ENCODE measurements at places on chromosomes 13 and 19. TPM values are rescaled to one million over a fixed set of nuclear protein-coding genes. Genes with fewer than 3 reads are reported as not detected.

DNA sequence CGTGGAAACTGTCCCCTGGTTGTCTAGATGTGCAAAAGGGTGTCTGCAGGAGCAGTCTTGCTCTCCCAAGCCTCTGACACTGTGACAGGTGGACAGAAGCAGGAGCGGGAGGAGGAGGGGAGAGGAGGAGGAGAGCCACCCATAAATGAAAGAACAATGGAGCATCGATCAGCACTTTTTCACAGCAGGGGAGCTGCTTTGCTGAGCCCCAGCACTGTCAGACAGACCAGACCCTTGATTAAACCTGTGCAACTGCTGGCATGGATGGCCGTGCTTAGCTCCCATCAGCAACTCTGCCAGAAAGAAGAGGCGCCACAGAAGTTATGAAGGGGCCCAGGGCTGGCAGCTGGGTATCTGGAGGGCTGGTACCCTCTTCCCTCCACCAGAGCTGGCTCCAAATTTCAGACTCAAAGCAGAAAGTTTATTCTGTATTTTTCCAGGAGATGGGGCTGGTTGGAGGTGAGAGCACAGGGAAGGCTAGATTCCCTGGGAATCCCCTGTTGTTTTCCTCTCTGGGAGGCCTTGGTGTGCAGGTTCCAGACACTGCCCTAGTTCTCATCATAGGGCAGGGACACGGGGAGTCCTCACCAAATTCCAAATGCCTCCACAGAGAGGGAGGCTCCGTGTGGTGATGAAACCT, 1192.2 kb downstream of the UQCRFS1 start:
- DNase-seq: no peak

DNA sequence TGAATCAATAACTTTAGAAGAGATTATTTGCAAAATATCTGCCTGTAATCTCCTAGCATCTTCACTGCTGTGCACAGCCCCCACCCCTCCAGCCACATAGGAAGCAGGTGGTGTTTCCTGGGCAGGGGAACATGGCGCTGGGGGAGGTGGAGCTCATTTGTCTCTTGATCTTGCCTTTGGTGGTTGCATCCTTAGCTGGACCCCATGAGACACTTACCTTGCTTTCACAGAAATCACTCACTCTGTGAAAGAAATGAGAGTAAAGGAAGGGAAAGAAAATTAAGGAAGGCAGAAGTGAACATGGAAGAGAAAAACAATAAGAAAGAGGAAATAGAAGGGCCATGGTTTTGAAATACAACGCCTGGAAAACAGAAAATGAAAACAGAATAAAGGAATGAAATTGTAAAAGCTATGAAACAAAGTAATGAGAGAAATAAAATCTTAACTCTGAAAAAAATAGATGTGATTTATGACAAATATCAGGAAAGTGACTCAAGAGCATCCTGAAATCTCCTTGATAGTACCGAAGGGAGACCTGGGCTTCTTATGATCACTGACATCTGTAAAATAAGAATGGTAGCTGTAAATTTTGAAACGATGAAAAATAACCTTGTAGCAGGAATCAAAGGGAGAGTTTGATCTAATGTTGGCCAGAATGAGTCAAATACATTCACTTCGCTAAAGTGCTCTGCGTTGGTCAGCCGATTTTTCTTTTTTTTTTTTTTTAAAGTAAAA, 17.2 kb upstream of the RNASEH2B start:
- peak; percentile 59 for DNase-seq

DNA sequence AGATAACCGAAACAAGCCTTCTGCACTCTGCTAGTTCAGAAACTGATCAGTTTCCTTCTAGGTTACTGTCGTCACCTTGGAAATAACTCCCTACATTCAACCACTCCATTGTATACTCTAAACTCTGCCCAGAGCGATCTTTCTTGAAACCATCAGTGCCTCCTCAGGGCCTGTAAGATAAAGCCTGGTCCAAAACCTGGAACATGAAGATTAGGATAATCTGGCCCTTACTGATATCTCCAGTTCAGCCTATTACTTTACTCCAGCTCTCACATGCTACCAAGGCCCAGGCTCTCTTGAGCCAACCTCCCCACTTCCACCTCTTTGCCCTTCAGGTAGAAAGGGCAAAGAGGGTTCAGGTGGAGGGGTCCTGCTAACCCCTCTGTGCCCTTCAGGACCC, 125.3 kb upstream of the RXFP2 start:
- DNase-seq: no peak

GRCh38 chr19:7534531-7535046, 928 bp upstream of the PNPLA6 start:
- DNase-seq: peak; percentile 73

DNA sequence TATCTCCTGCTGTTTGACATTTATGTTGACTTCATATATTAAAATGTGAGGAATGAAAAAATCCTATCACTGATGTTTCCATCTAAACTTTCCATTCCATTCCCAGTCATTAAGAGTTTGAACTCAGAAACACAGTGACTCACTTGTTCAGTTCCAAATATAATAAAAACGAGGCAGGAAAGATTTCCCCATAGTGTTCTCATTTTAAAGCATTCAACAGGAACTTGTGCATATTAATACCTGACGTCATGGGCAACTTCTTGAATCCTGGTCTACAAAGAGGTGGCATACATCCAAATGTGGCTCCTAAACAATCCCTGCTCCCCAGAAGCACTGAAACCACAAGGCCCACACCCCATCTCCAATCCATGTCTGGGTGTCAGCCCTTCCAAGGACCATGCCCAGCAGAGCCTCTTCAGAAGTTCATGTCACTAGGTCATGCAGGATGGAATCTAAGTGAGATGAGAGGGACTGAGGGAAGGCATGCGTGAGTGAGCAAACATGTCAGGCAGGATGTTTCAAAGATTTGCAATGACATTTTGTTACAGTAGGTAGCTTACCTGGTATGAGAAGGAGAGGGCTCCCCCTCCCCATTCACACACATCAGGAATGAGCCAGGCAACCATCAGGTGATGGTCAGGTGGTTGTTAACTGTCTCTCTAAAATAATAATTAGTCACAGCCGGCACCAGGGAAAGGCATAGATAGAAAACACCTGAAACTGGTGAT, 9.4 kb upstream of the ERVV-2 start:
- DNase-seq: no peak

DNA sequence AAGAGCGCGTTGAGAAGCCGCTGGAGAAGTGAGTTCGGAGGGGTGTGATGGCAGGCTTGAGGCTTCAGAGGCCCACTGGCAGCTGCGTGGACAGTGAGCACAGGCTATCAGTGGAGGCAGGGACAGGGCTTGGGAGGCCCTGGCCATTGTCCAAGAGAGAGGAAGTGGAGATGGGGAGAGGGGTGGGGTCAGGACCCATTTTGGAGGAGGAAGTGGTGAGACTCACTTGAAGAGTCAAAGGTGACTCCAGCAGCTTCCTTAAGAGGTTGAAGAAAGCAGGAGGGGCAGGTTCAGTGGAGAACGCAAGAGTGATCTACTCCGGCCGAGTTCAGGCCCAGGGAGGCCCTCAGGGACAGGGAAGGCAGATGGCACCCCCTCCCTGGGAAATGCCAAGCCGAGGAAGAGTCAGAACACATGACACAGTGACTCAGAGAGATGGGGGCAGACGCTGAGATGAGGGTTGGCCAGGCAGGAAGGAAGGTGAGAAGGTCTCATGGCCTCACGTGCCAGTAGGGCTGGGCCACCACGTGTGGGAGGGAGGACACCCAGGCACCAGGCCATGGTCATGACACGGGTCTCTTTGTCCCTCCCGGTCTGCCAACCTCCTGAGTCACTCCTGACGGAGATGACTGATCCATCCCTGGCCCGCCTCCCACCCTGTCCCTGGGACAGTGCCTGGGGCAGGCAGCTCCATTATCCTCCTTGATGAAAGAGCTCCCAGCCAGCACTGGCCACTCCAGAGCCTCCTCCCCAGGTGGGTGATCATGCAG, 10.1 kb upstream of the CD22 start:
- peak; percentile 41 for DNase-seq

DNA sequence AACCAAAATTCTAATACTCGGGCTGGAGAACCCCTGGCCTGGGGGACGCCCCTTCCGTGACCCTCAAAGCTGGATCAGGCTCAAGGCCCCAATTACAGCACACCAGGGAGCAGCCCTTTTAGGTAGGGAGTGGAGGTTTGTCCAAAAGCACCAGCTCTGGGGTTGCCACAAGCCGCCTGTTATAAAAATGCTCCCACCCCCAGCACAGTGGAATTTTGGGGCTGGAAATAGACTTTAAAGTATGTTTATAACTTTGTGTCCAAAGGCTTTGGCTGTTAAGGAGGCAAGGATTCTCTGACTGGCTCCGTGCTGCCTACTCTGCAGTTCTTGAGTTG, 564 bp upstream of the GMIP start:
- no peak for DNase-seq

- DNase-seq: no peak
Measured at GRCh38 chr13:93220073-93220472, 6.5 kb upstream of the GPC6 start.

DNA sequence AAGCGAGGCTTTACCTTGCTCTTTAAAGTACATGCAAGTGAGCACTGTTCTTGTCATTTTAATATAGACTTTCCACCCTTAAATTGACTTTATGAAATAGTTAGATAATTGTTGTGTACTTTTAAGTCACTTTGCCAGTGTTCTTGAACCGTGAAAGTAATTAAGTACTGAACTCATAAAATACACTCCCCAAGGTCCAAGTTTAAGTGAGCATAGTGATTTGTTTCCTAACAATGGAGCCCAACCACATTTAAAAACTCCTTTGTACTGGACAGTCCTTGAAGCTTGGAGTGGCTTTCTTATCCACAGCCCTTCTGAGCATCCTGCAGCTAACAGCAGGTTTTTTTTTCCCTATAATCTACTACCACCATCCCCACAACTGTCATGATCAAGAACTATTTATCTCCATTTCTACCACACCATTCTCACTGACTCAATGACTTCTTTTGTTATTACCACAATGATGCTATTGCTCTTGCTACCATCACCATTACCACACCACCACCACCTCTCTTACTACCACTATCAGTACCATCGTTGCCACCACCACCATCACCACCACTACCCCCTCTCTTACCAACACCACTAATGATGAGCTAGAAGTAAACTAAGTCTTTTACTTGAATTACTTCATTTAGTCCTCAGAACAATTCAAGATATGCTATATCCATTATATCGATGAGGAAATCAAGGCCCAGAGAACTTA, 452.6 kb downstream of the DIAPH3 start:
- DNase-seq: no peak

DNA sequence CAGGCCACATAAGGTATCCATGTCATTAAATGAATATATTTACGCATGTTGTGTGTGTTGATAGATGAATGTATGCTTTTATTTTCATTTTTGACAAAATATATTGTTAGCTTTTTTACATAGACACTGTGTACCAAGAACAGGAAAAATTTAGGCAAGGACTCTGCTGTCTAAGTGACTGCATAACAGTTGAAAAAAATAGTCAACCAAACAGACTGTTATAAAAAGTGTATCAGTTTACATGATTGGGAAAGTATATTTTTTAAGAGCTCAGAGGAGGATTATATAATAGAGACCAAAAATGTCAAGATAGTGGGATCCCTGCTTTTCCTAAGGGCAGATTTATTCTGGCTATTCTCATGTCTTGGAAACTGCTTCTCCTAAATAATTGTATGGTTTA, 858.0 kb downstream of the SLITRK1 start:
- DNase-seq: no peak

GRCh38 chr13:109254274-109254673, 532.1 kb downstream of the IRS2 start:
- no peak for DNase-seq

DNA sequence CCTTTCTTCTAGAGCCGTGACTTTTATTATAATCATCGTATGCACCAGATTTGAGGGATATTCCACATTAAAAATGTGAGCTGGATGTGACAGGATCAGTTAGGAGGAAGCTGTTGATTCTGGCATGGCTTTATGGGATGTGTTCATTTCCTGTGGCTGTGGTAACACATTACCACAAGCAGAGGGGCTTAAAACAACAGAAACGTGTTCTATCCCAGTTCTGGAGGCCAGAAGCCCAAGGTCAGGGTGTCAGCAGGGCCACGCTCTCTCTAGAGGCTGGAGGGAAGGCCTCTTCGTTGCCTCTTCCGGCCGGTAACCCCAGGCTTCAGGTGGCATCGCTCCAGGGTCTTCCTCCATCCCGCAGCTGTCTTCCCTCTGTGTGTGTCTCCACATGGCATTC, 14.5 kb downstream of the MED25 start:
- DNase-seq: no peak

DNA sequence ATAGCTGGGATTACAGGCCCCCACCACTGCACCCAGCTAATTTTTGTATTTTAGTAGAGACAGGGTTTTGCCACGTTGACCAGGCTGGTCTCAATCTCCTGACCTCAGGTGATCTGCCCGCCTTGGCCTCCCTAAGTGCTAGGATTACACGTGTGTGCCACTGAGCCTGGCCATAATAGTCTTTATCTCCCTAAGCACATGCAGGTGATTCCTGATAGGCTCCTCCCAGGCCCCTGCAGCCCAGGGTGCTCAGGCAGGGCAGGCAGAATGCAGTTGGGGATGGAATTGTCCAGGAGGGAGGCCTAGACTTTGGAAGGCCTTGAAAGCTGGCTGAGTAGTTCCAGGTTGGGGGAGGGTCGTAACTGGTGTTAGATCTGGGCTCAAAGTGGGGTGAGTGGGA, 8.5 kb downstream of the ZNF526 start:
- no peak for DNase-seq

GRCh38 chr13:69474011-69474685, 633.5 kb upstream of the ATXN8OS start:
- no peak for DNase-seq

DNA sequence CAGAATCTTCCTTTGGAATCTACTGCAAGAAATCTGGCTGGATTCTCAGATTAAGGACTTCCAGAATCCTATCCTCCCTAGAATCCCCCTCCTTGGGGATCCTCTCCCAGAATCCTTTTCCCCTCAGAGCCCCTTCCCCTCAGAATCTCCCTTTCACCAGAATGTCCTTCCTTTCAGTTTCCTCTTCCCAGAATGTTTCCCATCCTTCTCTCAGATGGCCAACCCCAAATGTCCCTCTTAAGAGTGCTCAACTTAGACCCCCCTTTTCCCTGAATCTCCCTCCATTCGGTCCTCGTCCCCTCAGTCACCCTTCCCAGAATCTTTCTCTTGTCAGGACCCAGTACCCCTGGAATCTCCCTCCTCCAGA, 584 bp upstream of the RPS16 start:
- no peak for DNase-seq

GRCh38 chr19:3694361-3695123, 5.7 kb downstream of the PIP5K1C start:
- DNase-seq: no peak

DNA sequence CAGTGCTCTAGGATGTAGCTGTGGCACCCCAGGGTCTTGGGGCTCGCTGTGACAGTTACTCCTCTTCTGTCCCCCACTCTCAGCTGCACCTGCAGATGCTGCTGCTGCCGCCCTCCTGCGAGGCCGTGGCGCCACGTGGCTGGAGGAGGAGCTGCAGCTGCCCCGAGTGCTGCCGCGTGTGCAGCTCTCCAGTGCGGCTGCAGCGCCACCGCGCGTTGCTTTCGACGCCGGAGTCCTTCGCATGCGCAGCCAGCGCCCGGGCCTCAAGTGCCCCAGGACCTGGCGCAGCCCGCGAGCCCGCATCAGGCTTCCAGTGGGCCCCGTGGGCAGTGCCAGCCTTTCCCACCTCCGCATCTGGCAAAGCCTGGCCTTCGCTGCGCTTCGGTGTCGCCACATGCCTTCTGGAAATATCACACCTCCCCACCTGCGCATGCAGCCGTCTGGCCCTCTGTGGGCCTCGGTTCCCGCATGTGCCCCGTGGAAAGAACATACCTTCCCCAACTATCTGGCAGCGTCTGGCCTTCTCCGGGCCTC, 692 bp upstream of the ZNF580 start:
- DNase-seq: peak; percentile 81

GRCh38 chr13:35784286-35784951, 307.9 kb upstream of the MAB21L1 start:
- DNase-seq: no peak

The ZNF134 gene
- total RNA-seq: 13.0 TPM

The FSD1 gene
- 19.7 TPM for total RNA-seq

The FCHO1 gene
- 36.9 TPM for total RNA-seq

The CEACAM3 gene
- total RNA-seq: not detected

The NDUFA3 gene
- 94.8 TPM for total RNA-seq

All from activated CD8-positive, alpha-beta T cell treated with anti-CD3 and anti-CD28 coated beads for 36 hours (primary cell).